ENCODE measurements at places on chromosomes 7 and 10.

DNA sequence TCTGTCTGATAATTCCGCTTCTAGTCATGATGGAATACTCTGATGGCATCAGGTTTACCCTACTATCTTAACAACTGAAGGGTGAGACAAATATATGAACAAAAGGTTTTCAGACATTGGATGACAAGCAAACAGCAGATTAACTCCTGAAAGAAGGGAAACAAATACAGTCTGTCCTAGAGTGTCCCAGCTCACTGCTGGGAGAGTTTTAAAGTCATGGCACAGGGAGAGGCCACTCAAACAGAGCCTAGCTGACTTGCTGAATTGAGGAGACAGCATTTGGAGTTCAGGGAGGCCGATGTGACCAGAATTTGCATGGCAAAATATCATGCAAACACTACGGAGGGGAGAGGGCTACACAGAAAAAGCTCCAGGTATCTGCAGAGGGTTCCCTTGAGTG, 73.1 kb downstream of the MDH2 start:
- DNase-seq = no peak
- H3K4me1 ChIP-seq = no peaks in the 10 kb centered on the region
- H3K36me3 ChIP-seq = no peaks in the 10 kb centered on the region

DNA sequence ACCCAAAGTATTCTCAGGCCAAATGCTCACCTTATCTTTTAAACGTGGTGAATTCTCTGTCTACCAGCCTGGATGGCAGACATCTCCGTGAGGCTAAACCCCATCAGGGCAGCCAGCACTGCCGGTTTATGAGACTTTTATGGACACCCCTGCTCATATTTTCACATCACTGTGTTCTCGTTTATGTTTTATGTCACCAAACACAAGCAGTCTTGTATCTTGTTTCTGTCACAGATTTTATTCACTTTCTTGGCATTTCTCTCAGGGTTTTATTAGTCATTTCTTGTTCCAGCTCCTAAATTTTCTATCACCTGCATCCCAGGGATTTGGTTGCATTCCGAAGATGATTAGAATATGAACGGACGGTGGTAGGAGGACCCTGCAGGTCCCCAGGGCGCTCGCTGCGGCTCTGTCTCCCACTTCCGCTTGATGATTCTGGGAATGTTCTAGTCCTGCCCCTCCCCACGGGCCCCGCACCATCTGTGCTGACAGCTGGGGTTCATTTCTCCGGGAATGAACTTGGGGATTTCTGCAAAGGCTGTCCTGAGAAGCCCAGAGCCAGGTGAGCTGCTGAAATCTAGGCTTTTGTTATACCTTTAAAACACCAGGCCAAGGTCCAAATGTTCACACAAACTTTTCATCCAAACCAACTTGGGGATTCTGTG, 217.6 kb downstream of the GFRA1 start:
- H3K27me3 ChIP-seq = no peaks in the 10 kb centered on the region
- no peak overlapping the region for H3K27ac ChIP-seq
- no peaks in the 10 kb centered on the region for H3K36me3 ChIP-seq
- H3K4me3 ChIP-seq = no peak overlapping the region

DNA sequence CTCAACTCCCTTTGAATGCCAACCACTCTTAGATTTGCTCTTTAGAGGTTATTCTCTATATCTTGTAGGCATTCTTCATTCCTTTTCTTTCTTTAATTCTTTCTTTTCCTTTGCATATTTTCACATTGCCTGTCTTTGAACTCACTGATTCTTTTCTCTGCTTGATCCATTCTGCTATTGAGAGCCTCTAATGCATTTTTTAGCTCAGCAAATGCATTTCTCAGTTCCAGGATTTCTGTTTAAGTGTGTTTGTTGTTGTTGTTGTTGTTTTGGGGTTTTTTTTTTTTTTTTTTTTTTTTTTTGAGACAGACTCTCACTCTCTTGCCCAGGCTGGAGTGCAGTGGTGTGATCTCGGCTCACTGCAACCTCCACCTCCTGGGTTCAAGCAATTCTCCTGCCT, 71.6 kb downstream of the FBXL13 start:
- no peaks in the 10 kb centered on the region for H3K27me3 ChIP-seq
- H3K27ac ChIP-seq = no peak overlapping the region
- no peaks in the 10 kb centered on the region for H3K4me1 ChIP-seq
- H3K4me3 ChIP-seq = no peak overlapping the region

DNA sequence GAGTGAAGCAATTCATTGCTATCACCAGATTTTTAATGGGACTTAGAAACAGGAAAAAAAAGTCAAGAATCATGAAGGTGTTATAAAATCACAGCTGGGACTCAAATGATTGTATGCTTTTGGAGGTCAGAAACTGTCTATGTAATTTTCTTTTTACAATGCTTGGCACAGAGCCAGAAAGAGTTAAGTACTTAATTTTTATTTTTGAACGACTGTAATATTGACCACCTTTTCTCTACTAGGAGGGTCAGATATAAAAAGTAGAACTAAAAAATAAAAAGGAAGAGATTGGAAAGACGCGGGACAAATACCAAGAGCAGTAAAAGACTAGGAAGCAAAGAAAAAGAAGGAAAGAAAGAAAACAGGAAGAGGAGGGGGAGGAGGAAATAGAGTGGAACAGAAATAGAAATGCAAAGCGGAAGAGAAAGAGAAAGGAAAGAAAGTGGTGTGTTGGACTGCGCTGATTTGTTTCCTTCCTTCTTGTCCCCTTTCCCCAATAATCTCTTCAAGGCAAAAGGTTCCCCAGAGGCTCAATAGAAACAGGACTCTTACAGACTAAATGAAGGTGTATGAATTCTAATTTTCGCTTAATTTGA, 23.2 kb upstream of the C1GALT1 start:
- DNase-seq = no peak
- H3K4me1 ChIP-seq = no peaks in the 10 kb centered on the region
- no peak overlapping the region for H3K27ac ChIP-seq
- peaks cover 14% of the 10 kb centered on the region for H3K36me3 ChIP-seq

GRCh38 chr7:34991938-34992840, 45.1 kb downstream of the DPY19L1 start:
- H3K36me3 ChIP-seq = no peaks in the 10 kb centered on the region
- H3K4me3 ChIP-seq = no peak overlapping the region
- DNase-seq = peak; percentile 42
- peaks cover 6% of the 10 kb centered on the region for H3K4me1 ChIP-seq

DNA sequence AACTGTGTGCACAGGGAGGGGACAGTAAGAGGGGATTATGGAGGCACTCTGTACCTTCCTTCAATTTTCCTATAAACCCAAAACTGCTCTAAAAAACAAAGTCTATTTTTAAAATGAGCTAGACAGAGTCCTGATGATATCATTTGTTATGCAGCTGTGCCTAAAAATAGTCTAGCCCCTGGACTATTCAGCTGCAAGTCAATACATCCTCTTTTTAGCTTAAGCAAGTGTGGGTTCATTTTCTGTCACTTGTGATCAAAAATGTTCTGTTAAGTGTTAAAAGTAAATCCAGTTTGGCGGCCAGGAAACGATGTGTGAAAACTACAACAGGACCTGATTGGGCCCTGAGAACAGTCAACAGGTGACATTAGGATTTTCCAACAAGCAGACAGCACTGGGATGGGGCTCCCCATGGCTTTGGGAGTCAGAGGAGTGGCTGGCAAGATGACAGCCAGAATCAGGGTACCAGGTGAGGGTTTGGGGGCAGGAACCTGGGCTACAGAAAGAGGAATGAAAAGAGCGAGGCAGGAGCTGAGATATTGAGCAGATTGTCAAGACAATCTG, 33.9 kb downstream of the FAM107B start:
- peak; percentile 12 for DNase-seq
- no peak overlapping the region for H3K27ac ChIP-seq
- no peaks in the 10 kb centered on the region for H3K36me3 ChIP-seq
